NCI-H1048 (cell line): ENCODE measurements at places on chromosomes 4 and X.

DNA sequence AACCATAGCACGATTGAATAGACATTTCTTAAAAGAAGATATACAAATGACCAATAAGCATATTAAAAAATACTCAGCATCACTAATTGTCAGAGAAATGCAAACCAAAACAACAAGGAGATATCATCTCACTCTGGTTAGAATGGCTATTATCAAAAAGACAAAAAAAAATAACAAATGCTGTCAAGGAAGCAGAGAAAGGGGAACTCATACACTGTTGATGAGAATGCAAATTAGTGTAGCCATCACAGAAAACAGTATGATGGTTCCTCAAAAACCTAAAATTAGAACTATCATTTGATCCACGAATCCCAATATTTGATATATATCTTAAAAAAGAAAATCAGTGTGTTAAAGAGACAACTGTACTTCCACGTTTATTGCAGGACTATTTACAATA, 71.7 kb upstream of the BANK1 start:
- DNase-seq: no peak

DNA sequence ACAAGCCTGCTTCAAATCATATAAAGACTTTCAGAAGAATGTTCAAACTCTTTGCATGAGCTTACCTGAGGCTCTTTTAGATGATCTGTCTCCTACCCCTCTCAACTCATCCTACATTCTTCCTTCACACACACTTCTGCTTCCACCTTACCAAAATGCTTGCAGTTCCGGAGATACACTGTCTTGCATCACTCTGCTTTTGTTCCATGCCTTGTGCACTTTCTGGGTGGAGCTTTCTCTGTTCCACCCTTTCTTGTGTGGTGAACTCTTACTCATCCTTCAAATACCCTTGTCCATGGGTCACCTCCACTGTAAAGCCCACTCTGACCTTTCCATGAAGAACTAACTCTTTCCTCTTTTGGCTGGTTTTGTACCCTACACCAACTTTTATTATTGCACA, 18.4 kb upstream of the MGST2 start:
- DNase-seq: no peak

DNA sequence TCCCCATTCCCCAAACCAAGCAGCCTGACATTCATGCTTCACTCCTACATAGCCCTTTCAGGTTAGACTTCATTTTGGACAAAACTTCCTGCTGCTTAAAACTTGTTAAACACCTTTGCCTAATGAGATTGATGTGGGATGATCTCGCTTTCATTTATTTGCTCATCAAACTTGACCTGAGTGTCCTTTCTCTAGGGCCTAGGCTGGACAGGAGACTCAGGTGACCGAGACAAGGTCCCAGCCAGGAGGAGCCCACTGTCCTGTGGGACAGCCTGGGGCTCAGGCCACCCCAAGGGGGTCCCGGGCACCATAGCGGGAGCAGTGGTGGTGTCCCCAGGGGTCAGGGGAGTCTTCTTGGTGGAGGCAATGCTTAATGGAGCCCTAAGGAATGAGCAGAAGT, 23.7 kb upstream of the PSAPL1 start:
- DNase-seq: no peak

GRCh38 chr4:10461091-10461849, 4.0 kb upstream of the ZNF518B start:
- DNase-seq: no peak

GRCh38 chr4:112832493-112832892, 195.6 kb downstream of the LARP7 start:
- no peak for DNase-seq

GRCh38 chr4:119087656-119088055, 48.0 kb upstream of the MYOZ2 start:
- DNase-seq: no peak

- no peak for DNase-seq
Observed at GRCh38 chr4:103306870-103307375, 108.8 kb upstream of the CENPE start.

DNA sequence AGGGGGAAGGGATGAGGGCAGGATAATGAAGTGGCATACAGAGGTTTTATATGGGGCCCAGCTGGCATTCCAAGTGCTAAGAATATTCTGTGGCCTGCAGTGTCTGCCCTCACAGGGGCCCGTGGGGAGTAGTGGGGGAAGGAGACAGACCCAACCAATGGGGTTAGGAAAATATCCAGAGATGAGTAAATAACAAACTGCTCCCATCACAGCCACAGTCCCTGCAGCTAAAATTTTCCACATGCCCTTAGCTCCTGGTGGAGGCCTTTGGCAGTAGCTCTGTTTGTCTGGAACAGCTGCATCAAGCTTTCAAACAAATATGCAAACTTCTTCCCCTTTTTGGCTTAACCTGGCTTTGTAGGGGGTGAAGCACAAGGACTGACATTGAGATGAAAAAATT, 3.1 kb downstream of the SRPX2 start:
- no peak for DNase-seq

GRCh38 chrX:5290635-5291034, 938.0 kb downstream of the NLGN4X start:
- DNase-seq: no peak

GRCh38 chr4:153023692-153024394, 87.7 kb downstream of the FHDC1 start:
- no peak for DNase-seq

- no peak for DNase-seq
Observed at GRCh38 chrX:10142041-10142599, 14.7 kb upstream of the CLCN4 start.

- no peak for DNase-seq
Observed at GRCh38 chrX:1754077-1754476, 139.2 kb downstream of the ASMT start.

- DNase-seq: no peak
Observed at GRCh38 chr4:97106161-97106560, 1037.1 kb downstream of the STPG2 start.
